ENCODE measurements at places on chromosomes 1 and 21.

DNA sequence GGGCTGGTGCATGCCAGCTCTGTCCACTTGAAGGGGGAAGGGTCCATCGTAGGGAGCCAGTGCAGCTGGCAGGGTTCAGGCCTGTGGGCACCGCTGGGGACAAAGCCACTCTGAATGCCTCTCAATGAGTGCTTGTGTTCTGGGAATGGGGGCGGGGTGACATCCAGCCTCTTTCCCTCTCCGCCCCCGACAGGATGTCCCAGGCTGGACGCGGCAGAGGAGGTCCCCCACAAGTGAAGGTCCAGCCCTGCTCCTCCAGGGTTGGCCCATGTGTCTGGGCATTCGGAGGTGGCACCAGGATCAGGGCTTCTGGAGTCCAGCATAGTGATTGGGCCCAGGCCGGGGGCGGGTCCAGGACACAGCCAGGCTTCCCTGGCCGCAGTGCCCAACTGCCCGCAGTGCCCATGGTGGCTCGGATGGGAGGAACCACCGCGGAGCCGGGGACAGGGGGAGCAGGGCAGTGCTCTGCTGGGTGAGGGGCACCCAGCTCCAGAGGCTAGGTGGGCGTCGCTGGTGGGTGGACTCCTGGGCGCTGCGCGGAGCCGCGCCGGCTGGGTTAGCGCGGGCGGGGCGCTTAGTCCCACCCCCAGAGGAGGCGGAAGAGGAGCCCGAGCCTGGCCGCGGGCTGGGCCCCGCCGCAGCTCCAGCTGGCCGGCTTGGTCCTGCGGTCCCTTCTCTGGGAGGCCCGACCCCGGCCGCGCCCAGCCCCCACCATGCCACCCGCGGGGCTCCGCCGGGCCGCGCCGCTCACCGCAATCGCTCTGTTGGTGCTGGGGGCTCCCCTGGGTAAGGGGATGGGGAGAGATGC, at the start of gene SHISA4:
SHISA4 (plus strand) TSS at position 617 of the 808 bp plus-strand sequence; CDS start at position 714, 97 bp downstream.
- DNase-seq = no peak

- DNase-seq = no peak
Measured at GRCh38 chr1:202656951-202657646, 53.2 kb downstream of the SYT2 start.

- DNase-seq = no peak
Measured at GRCh38 chr1:197144570-197145325, 1.7 kb downstream of the ASPM start.

DNA sequence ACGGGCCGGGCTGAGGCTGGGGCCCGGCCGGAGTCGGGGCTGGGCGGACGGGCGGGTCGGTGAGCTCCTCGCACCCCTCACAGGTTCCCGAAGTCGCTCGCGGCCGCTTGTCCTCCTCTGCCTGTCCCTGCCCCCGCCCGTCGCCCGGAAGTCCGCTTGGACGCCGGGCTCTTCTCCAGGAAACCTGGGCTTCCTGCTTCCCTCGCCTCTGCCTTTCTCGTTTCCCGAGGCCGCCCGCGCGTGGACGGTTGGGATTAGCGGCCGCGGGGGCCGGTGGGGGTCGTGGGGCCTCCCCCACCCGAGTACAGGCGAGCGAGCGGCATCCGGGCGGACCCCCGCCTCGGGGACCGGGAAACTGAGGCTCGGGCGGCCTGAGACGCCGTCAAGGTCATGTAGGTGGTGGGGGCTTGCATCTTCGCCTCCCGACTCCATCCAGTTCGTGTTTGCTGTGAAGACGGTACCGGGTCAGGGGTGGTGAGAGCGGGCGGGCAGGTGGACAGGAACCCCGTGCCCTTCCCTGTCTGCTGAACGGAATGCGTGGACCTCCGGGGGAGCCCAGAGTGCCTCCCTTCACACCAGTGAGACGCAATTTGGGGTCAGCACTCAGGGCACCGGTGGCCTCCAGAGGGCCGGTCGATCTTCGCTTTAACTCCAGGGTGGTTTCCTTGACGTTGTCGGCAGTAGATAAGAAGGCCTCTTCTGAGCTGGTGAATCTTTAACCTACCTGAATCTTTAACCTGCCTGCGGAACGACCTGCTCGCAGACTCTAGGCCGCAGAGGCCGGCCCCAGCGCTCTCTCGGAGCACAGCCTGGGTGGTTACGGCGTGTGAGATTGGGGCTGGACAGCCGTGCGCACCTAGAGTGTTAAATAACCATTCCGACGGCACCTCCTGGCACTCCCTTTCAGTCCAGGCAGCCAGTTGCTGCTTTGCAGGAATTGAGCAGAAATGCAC, 686 bp downstream of the ARF1 start:
- DNase-seq = peak; percentile 64

DNA sequence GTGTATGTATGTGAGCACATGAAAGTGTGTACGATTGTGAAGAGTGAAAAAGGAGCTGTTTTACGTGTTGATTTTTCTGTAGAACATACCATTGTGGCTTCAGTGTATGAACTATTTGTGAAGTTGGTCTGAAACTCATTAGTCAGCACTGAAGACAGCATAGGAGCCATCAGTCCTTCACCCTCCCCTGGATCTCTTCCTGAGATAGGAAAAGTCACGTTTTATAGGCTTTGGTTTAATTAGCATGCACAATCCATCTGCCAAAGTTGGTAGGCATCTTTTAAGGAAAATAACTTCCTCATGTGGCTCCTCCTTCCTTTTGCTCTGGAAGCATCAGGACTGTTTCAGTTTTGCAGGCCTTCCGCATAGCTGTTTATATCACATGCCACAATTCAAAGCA, 1.4 kb upstream of the RABIF start:
- DNase-seq = no peak

DNA sequence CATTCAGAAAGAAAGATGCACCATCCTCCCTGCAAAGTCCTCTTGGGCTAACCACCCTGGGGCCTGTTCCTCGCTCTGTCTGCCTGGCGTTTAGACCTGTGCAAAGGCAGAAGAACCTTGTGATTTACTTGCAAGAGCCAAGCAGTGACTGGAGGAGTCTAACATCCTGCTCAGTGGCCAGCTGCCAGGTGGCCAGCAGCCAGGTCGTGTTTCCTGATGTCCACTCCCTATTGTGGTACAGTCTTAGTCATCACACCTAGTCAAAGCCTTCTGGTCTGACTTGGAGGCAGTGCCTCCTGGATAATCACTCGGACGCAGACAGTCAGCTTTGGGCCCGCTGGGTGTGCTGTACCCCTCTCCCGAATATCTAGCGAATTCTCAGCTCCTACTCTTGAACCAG, 118.1 kb downstream of the PGBD5 start:
- no peak for DNase-seq

DNA sequence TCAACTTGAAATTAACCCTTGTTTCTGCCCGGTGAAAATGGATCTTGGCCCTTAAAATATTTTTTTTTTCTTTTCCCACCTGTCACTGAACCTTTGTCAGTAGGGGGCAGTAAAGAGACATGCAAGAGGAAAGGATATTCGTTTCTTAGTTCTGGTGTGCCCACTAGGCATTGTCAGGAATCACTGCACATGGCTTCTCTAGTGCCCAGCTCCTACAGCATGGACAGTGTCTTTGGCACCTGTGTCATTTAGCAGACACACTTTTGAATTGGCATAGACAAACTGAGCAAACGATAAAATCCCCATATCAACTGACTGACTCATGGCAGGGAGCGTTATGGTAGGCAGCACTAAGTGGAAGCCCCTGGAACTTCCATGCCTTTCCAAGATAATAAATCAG, 1048.1 kb downstream of the BRINP3 start:
- DNase-seq = no peak

GRCh38 chr1:66197785-66198184, 336.2 kb upstream of the SGIP1 start:
- no peak for DNase-seq

- no peak for DNase-seq
Measured at GRCh38 chr1:19684677-19685076, 20.0 kb downstream of the HTR6 start.

- DNase-seq = no peak
Measured at GRCh38 chr1:15344800-15345704, 64.6 kb upstream of the EFHD2 start.
